ENCODE measurements at places on chromosomes 6 and 20.

DNA sequence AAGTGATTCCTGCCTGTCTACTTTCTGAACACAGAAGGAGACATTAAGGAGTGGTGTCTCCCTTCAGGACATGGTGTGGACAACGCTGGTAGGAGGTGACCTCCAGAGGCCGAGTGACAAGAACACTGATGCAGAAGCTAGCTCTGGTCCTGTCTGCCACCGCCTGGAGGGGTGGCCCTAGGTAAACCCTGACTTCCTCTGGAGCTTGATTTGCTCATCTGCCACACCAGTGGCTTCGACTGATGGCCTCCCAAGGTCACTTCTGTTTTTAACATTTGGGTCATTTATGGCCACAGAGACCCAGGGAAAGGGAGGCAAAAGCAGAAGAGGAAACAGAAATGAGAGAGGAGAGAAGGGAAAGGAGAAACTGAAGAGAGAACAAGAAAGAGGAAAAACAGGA lies 49.4 kb upstream of the SLC22A23 start:
- no peak for DNase-seq

GRCh38 chr6:31386977-31387376 lies 16.4 kb upstream of the MICA start:
- DNase-seq, result no peak

DNA sequence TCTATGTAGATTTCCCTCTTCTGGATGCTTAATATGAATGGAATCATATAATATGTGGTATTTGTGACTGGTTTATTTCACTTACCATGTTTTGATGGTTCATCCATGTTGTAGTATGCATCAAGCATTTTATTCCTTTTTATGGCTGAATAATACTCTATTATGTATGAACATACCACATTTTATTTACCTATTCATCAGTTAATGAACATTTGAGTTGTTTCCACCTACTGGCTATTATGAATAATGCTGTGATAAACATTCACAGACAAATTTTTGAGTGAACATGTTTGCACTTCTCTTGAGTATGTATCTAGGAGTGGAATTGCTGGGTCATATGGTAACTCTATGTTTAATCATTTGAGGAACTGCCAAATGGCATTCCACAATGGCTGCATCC lies 14.9 kb upstream of the ZNF451 start:
- no peak for DNase-seq

DNA sequence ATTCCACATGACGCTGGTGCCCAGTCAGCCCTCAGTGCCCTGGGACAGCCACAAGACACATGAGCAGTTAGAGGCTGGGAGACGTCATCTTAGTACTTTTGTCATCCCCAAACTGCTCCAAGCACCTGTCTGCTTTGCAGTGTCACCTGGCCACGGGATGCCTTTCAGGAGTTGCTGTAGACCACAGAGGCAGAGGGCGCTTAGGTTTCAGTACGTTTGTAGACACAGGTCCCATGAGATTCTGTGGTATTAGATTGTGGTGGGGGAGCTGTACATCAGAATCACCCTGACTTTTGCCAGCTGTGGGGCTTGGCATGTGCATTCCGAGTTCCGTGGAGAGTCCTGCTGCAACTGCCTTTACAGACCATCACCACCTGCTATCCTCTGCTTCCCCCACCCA lies 16.7 kb downstream of the MAVS start:
- DNase-seq, result no peak

DNA sequence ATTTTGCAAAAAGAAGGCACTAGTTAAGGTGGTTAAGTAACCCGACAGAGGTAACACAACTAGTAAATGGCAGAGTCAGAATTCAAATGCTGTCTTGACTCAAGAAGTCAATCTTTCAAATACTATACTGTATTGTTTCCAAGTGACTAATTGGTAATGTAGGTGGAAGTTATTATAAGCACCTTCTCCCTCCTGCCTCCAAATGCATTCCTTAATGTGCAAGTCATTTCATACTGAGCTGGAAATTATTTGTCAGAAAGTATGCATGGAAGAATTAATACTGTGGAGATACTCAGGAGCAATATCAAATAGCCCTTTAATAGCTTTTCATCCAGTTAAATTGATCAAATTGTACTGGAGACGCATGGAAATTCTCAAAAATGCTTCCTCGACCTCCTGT lies 579.1 kb downstream of the DOK5 start:
- no peak for DNase-seq

GRCh38 chr6:158897236-158897635 lies 78.1 kb upstream of the EZR start:
- no peak for DNase-seq

GRCh38 chr6:101847690-101848089 lies 454.2 kb downstream of the GRIK2 start:
- DNase-seq, result no peak

- no peak for DNase-seq
These were observed 128.8 kb downstream of the PHACTR1 start for GRCh38 chr6:12845224-12846004.

DNA sequence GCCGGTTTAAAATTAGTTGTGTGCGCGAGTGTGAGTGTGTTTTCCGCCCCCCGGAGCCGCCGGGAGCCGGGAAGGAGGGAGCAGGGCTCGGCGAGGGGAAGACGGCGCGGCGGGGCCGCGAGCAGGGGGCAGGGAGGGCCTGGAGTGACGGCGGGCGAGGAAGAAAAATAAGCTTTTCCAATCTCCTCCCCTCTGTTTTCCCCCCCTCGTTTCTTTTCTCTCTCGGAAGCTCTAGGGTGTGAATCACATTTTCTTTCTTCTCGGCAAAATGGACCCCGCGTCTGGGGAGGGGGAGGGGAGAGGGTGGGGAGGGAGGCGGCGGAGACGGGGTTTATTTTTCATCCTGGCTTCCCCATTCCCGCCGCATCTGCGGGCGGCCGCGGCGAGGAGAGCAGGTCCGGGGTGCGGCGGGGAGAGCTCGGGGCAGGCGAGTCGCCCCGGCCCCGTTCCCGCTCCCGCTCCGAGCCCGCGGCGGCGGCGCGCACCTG lies 881 bp downstream of the BICRAL start:
- peak; percentile 82 for DNase-seq

- DNase-seq, result no peak
These were observed 47.1 kb downstream of the ASCC3 start for GRCh38 chr6:100833972-100834574.

GRCh38 chr20:19603376-19603750 lies 154.7 kb upstream of the RIN2 start:
- DNase-seq, result no peak

DNA sequence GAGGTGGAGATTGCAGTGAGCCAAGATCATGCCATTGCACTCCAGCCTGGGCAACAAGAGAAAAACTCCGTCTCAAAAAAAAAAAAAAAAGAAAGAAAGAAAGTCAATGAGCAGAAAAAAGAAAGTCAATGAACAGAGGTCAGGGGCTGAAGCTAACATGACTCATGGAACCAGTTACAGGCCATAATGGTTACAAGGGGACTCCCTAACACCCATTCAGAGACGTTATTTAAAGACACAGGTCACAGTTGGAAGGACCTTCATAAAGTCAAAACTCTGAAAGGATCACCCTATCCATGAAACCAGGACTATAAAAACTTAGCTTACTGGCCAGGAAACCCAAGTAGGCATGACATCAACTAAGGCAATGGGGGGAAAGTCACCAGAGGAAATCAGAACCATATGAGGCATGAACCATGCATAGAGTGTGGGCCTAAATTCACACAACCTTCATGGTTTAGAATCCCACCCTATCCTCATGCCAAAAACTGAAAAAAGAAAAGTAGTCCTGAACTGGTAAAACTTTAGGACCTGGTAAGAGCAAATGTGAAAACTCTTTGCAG lies 18.2 kb downstream of the FBXL4 start:
- DNase-seq, result no peak

DNA sequence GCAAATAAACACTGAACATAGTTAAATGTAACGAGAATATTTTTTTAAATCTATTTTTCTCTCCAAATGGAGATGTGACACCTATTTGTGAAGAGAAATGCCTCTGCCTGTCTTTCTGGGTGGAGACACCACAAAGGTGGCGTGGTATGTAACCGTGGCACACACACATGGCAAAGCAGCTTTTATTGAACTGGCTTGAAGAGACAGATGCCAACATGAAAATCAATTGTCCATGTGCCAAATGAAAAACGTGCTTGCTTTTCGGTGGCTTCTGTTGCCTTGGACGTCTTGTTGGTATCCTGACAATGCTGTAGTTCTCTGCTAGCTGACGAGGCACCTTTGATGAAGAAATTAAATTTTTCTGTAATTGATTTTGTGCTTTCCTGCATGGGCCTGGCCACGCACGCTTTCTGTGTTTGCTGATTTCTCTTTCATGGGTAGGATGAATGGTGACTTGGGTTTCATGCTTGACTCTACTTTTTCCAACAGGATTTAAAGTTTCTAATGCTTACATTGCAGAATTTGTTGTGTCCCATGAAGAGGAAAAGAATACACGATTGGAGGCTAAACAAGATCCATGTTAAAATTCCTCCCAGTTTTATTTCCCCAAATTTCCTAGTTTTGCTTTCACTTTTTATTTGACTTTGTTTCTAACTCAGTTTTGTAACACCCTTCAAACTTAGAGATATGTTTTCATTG lies 202.6 kb downstream of the TMEM242 start:
- no peak for DNase-seq

- DNase-seq, result no peak
These were observed 16.1 kb downstream of the PPIL1 start for GRCh38 chr6:36858407-36858981.

DNA sequence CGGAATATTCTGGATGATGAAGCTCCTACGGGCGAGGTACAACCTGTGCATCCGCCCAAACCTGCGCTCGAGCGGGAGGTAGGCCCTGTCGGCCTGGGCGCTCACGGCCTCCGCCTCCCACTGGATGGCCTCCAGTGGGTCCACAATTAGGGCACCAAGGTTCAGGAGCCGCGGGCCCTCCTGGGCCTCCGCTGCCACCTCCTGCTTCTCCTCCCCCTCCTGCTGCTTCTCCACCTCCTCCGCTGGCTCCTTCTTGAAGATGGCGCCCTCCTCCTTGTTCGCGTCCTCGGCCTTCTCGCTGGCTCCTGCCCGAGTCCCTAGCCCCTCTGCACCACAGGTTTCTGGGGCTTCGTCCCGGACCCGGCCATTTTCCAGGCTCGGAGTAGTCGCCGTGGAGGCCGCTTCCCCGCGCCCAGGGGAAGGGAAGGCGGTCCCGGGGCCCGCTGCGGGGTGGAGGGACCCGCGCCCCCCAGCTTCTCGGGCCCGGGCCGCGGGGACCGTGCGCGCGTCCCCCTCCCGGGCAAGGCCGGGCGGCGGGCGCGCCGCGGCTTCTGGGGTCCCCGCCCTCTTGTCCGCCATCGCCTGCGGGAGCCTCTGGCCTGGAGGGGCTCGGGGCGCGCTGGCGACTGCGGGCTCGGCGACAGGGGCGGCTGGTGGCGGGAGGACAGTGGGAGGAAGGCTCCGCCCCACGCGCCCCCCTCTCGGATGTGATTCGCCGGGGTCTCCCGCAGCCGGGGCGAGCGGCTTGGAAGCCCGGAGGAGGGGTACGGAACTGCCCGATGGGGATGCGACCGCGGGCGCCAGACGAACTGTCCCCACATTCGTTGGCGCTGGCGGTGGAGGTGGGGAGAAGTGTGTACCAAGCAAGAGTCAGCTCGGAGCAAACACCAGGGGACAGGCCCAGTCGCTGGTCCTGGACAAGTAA lies 17.6 kb downstream of the PLAGL2 start:
- DNase-seq, result peak; percentile 46

GRCh38 chr6:116974526-116975316 lies 97.7 kb downstream of the RFX6 start:
- DNase-seq, result no peak

DNA sequence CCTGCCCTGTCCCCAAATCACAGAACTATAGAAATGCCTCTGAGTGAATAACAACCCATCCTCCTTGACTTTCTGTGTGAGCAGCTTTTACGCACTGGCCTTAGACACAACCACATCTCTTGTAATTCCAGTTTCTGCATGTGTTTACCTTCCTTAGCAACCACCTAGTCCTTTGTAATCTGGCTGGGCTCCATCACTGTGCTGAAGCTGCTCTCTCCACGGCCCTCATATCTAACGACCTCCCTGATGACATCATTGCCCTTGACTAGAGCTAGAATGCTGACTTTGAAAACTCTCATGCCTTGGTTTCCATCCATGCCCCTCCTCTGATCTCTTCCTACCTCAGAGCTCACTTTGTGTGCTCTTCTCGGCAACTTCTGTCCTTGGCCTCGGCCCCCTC lies 30.5 kb upstream of the GLP1R start:
- no peak for DNase-seq
